CD4-positive, alpha-beta memory T cell (primary cell): ENCODE measurements at places on chromosomes 2 and 18. TPM values are rescaled to one million over a fixed set of nuclear protein-coding genes. Genes with fewer than 3 reads are reported as not detected.

GRCh38 chr2:24972315-24972961, 683 bp upstream of the DNAJC27 start:
- no peaks in the 10 kb centered on the region for H3K27me3 ChIP-seq
- peak overlapping the region; percentile 82 for H3K4me3 ChIP-seq
- peak; percentile 47 for DNase-seq

DNA sequence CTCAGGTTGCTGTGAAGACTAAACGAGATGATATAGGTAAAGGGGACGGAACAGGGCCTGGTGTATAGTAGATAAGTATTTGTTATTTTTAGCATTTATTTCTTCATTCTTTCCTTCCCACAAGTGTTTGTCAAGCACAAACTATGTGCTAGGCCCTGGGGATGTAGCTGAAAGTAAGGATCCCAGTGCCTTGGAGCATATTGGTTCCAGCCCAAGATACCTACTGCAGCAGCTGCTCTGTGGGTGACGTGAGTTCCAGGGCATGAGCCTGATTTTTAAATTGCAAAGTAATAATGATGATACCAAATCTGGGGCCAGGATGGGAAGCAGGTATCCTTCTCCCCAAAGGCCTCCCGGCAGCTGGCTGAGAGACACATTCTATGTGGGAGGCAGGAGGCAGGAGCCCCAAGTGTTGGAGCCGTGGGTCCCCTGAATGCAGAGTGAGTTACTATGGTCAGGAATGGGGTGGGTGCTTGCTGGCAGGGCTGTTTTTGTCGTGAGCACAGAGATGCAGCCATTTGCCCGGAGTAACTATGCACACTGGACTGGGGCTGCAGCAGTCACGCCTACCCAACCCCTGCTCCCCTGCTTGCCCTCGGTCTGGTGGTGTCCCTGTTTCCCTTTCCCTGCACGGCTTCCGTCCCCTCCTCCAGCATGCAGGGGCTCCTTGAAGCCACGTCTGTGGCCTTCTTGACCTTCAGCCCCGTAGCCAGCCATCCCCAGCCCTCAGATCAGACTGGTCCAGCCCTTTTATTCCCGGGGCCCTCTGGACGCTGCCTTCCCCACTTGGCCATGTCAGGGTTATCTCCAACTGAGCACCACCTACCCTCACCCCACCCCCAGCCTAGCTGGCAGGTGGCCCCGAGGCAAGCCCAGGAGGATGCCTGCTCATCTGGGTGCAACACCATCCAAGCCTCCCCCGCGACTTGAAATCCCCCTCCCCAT, 52.4 kb downstream of the INHBB start:
- DNase-seq: no peak
- no peaks in the 10 kb centered on the region for H3K4me1 ChIP-seq
- H3K4me3 ChIP-seq: no peak overlapping the region
- H3K27ac ChIP-seq: no peak overlapping the region
- H3K27me3 ChIP-seq: no peaks in the 10 kb centered on the region

DNA sequence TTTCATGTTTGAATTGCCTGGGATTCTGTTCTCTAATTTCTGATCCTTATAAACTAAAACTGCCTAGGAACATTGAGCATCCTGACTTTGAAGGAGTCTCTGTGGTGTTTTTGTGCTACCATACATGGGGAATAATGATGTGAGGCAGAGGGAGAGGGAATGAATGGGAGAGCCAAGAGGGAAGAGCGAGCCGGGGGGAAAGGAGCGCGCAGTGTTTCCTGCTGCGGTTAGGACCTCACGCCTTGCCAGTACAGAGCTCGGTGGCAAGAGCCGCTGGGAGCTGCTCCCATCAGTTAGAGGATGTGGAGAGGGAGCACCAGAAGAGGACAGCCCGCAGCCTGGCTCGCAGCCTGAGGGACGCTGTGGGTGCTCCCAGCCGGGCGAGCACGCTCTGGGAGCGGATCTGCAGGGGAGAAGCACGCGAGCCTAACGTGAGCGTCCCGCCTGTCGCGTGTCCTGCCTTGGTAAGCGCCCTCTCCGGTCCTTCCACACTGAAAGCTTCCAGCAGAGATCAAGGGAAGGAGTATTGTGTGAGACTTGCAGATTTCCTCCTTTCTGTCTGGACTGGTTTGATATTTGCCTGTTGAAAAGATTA, 114.7 kb downstream of the FAM210A start:
- peak overlapping the region; percentile 51 for H3K4me3 ChIP-seq
- peaks cover 81% of the 10 kb centered on the region for H3K4me1 ChIP-seq
- H3K36me3 ChIP-seq: no peaks in the 10 kb centered on the region
- H3K27ac ChIP-seq: peak overlapping the region; percentile 11
- no peak for DNase-seq
- H3K27me3 ChIP-seq: no peaks in the 10 kb centered on the region

- H3K36me3 ChIP-seq: no peaks in the 10 kb centered on the region
- H3K27ac ChIP-seq: no peak overlapping the region
- H3K27me3 ChIP-seq: no peaks in the 10 kb centered on the region
- H3K4me3 ChIP-seq: no peak overlapping the region
- no peaks in the 10 kb centered on the region for H3K4me1 ChIP-seq
- DNase-seq: no peak
These were observed 425.5 kb upstream of the PKDCC start for GRCh38 chr2:41622301-41622700.

- peak overlapping the region; percentile 75 for H3K27ac ChIP-seq
- no peaks in the 10 kb centered on the region for H3K36me3 ChIP-seq
- peak; percentile 21 for DNase-seq
- no peaks in the 10 kb centered on the region for H3K27me3 ChIP-seq
- peak overlapping the region; percentile 68 for H3K4me3 ChIP-seq
These were observed 915 bp downstream of the CUL3 start for GRCh38 chr2:224584111-224584784.

DNA sequence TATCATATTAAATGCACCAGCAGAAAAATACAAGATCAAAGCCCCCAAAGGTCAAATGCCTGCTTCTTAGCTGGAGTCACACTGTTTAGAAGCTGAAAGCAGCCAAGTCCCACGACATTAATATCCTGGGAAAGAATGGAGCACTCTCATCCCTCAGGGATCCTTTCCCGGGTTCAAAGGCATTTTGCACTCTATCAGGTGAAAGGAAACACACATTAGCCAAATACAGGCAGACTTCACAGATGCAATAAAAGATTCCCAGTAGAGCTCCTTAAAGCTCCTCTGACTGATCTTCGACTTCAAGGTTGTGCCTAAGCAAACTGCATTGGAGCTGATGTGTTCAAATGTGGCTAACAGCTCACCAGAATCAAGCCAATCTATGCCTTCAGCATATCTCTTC, 158.4 kb downstream of the RNF152 start:
- H3K4me3 ChIP-seq: no peak overlapping the region
- no peaks in the 10 kb centered on the region for H3K36me3 ChIP-seq
- H3K27me3 ChIP-seq: no peaks in the 10 kb centered on the region
- H3K4me1 ChIP-seq: no peaks in the 10 kb centered on the region
- no peak for DNase-seq

DNA sequence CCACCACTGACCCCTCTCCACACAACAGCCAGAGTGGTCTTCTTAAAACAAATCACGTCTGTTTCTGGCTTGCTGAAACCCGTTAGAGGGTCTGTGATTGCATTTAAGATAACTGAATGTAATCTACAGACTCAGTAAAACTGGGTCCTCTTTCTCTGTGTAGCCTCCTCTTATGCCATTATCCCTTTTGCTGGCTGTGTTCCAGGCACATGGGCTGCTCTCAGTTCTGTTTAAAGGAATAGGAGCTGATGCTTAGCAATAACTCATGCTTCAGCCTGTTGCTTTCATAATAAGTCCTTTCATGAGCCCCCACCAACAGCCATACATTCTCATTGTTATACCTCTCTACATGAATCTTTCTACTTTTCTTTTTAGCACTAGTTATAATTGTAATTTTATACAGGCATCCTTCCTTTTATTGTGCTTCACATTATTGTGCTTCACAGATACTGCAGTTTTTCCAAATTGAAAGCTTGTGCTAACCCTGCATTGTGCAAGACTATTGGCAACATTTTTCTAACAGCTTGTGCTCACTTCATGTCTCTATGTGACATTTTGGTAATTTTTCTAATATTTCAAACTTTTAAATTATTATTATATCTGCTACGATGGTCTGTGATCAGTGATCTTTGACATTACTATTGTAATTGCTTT, 782.6 kb downstream of the MBD2 start:
- H3K27ac ChIP-seq: no peak overlapping the region
- DNase-seq: no peak
- no peaks in the 10 kb centered on the region for H3K27me3 ChIP-seq
- no peaks in the 10 kb centered on the region for H3K36me3 ChIP-seq
- H3K4me1 ChIP-seq: no peaks in the 10 kb centered on the region
- H3K4me3 ChIP-seq: no peak overlapping the region

DNA sequence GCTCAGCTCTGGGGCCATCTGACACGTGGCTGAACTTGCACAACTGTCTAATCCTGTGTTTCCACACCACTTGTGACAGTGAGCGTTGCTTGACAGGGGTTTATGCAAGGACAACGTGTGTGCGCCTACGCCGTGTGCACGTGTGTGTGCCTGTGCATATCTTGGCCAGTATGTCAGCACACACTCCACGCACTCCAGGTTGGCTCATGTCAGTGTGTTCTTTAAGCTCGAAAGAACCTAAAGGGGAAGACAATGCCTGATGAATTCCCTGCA, 85.6 kb upstream of the SALL3 start:
- no peak for DNase-seq
- H3K27ac ChIP-seq: no peak overlapping the region
- no peaks in the 10 kb centered on the region for H3K36me3 ChIP-seq
- H3K27me3 ChIP-seq: no peaks in the 10 kb centered on the region

- no peaks in the 10 kb centered on the region for H3K36me3 ChIP-seq
- DNase-seq: no peak
- no peak overlapping the region for H3K4me3 ChIP-seq
These were observed 75.4 kb downstream of the FHOD3 start for GRCh38 chr18:36372903-36373311.

- no peaks in the 10 kb centered on the region for H3K4me1 ChIP-seq
- no peak for DNase-seq
- H3K27me3 ChIP-seq: no peaks in the 10 kb centered on the region
- no peak overlapping the region for H3K4me3 ChIP-seq
- H3K27ac ChIP-seq: no peak overlapping the region
These were observed 116.8 kb upstream of the PKDCC start for GRCh38 chr2:41930807-41931566.

DNA sequence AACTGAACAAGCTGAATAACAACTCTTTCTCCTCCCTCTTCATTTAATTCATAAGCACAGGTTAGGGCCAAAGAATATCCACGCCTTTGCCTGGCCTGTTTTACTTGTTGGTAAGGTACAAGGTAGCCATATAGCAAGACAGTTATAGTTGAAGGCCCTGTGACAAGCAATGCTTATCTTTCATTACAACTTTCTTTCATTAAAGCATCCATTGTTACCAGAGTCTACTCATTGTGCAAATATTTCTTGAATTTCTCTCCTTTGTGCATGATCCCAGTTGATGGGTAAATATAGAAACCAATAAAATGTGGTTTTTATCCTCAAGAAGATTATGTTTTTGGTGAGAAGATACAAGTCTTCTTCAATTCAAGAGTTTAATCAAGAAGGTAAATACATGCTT, 140.2 kb downstream of the UBE2E3 start:
- no peaks in the 10 kb centered on the region for H3K27me3 ChIP-seq
- H3K4me1 ChIP-seq: peaks cover 69% of the 10 kb centered on the region
- H3K27ac ChIP-seq: no peak overlapping the region
- H3K4me3 ChIP-seq: no peak overlapping the region
- no peak for DNase-seq
- H3K36me3 ChIP-seq: no peaks in the 10 kb centered on the region

DNA sequence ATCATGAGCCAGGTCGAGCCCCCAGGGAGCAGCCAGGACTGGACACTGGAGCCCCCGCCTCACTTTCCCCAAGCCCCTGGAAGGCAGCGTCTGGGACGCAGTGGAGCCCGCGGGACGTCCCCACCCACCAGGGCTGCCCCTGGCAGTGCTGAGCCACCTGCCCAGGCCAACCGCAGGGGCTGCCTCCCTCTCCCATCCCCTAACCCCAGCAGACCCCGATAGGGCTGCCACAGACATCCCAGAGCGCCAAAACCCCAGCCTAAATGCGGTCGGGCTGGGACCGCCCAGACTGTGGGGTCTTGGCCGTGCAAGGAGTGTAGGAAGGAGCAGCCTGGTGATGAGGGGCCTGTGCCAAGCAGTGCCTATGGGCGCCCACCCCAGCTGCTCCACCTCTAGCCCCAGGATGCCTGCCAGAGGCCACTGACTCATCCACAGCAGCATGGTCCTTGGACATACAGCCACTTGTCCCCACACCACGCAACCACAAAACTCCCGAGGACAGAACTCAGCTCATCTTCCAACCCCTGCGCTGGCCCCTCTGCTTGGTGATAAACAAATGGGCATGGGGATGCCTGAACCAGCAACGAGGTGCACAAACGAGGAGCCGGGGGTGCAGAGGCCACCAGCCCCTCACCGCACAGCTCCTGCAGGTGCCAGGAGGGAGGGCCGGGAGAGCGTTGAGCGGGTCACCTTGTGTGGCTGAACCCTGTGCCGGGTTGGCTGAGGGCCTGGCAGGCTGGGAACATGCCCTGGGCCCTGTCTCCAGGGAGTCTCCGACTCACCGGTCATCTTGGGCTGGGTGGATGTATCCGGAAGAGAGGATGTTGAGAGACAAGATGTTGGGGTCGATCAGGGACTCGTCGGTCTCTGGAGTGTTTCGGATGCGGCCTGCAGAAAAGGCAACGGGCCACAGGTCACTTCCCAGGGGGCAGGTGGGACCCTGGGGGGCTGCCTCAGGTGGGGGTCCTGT, 44.9 kb downstream of the AQP12A start:
- H3K36me3 ChIP-seq: no peaks in the 10 kb centered on the region
- DNase-seq: no peak
- H3K4me3 ChIP-seq: no peak overlapping the region
- no peak overlapping the region for H3K27ac ChIP-seq
- H3K4me1 ChIP-seq: no peaks in the 10 kb centered on the region

GRCh38 chr2:17583166-17583565, 42.7 kb downstream of the VSNL1 start:
- H3K36me3 ChIP-seq: no peaks in the 10 kb centered on the region
- no peak overlapping the region for H3K4me3 ChIP-seq
- no peak overlapping the region for H3K27ac ChIP-seq
- H3K27me3 ChIP-seq: no peaks in the 10 kb centered on the region
- H3K4me1 ChIP-seq: no peaks in the 10 kb centered on the region

- H3K36me3 ChIP-seq: no peaks in the 10 kb centered on the region
- H3K27me3 ChIP-seq: no peaks in the 10 kb centered on the region
- H3K4me3 ChIP-seq: no peak overlapping the region
- H3K27ac ChIP-seq: no peak overlapping the region
- no peaks in the 10 kb centered on the region for H3K4me1 ChIP-seq
These were observed 49.3 kb downstream of the TNS1 start for GRCh38 chr2:217953531-217953932.

DNA sequence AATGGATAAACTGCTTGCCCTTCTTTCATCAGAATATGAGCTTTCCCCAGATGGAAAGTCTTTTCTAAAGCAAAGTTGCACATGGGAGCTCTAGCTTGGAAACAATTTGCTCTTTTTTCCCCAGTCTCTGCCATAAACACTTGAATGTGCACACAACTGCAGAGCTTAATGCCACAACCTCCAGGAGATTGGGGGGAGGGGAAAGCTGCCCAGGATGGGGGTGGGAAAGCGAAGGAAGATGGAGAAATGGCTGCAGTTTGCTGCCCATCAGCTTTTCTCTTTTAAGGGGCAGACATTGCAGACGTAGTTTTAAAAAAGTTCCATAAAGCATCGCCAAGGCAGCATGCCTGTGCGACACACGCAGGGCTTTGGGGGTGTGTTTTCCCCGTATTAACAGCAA, 1.5 kb downstream of the ACKR3 start:
- no peak for DNase-seq
- no peaks in the 10 kb centered on the region for H3K36me3 ChIP-seq
- peaks cover 20% of the 10 kb centered on the region for H3K4me1 ChIP-seq
- H3K4me3 ChIP-seq: no peak overlapping the region
- H3K27ac ChIP-seq: no peak overlapping the region

Gene RAD51AP2
- not detected for total RNA-seq

Gene NYAP2
- total RNA-seq: not detected

Gene CCDC178
- total RNA-seq: not detected

Gene FER1L5
- total RNA-seq: not detected
